Motor neuron (in vitro differentiated cells): ENCODE measurements at places on chromosomes 7 and 10.

DNA sequence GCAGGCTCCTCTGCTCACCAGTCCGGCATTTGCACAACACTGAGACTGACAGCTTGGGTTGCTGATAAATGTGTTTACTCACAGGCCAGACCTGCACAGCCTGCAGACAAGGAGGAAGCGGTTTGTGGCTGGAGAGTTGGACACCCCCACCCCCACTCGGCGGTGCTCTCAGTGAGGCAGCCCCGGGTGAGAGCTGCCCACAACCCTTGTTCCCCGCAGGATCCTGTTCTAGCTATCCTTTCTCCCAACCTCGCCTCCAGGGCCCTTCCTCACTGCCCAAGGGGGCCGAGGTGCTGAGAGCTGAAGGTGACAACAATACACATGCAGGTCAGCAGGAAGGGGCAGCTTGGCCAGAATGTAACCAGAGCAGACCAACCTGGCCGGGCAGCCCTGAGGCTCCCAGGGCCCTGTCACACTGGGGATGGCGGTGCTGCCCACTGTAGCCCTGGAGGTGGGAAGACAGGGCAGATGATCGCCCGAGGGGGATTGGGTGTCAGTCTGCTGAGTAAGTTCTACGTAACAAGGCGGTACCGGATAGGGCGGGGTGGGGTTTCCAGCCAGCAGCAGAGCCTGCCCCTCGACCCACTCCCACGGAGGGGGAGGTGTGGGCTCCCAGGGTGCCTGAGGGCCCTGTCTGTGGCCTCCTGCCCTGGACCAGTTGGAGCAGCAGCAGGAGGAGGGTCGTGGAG is 2.1 kb upstream of the ADAM8 start:
- ATAC-seq, result peak; percentile 83

- ATAC-seq, result no peak
Observed at GRCh38 chr10:49183596-49184542, 4.3 kb downstream of the TMEM273 start.

DNA sequence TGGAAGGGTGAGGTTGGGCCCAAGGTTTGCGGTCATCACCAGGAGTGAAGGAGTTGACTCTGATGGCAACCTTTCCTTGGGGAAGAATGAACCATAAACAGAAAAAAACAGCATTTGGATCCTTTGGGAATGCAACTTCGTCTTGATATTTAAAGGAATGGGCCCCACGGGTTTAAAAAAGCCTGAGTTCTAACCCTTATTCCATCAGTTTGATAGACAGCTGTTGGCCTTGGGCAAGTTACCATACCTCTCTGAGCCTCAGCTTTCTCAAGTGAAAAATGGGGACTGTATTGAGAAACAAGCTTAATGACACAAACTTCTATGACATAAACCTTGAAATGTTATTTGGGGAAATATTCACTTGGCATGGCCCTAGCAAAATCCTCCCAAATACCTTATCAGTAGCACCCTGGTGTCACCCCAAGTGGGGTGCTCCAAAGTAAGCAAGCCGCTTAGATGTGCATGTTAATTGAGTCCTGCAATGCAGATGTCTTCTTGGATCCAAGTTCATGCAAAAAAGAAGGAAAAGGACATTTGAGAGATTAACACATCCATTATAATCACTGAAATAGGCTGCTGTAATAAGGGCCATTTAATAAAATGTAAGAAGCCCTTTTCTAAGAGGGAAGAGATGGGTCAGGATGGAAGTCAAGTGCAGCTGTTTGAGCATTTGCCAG is 13.8 kb downstream of the MXI1 start:
- ATAC-seq, result no peak

- no peak for ATAC-seq
Observed at GRCh38 chr10:7585228-7585627, 81.5 kb downstream of the ITIH5 start.

- peak; percentile 17 for ATAC-seq
Observed at GRCh38 chr10:125991392-125991791, 95.0 kb downstream of the FANK1 start.

- no peak for ATAC-seq
Observed at GRCh38 chr10:55476129-55476528, 675.1 kb upstream of the PCDH15 start.

DNA sequence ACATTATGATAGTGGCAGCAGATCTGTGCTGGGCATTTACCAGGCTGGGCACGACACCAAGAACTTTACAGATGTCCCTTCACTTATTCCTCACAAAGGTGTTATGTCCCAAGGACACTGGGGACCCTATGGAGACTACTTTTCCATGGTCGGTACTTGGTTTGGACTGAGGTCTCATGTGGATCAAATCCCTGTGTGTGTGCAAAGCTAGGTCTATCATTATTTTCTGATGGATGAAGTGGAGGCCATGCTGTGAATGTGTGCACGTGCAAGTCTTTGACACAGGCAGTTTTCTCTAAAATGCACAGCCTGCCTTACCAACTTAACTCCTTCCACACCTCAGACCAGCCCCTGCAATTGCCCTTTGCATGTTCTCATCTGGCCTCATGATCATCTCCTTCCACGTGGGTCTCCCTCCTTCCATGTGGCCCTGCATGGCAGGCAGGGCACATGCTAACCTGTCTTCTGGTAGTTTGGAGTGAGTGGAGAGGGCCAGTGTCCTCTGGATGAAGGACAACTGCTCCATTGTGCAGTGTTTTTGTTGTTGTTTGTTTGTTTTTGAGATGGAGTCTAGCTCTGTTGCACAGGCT is 16.0 kb upstream of the ZNF273 start:
- no peak for ATAC-seq

GRCh38 chr10:71068861-71069271 is 143.5 kb upstream of the UNC5B start:
- ATAC-seq, result no peak

DNA sequence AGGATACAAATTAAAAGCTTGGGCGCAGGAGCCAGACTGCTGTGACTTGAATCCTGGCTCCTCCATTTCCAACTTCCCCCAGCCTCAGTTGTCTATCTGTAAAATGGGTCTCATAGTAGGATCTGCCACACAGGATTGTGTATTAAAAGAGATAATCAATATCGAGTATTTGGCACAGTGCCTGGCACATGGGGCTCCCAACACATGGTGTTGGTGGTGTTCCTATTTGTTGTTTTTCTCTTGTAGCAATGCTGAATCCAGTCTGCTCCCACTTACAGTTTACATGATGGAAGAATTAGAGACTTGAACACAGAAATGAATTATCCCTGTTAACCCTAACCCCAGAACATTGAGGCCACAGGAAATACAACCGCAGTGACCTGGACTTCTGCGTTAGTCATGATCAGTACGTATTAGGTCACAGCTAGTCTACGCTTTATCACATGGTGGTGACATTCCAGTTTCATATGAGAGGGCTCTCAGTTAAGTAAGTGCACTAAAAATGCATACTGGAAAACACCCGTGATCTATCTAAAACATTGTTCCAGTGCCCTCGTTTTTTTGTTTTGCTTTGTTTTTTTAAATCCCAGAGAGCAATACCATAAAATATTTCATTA is 169.5 kb upstream of the KLF14 start:
- peak; percentile 68 for ATAC-seq

GRCh38 chr10:92544296-92544695 is 29.6 kb downstream of the IDE start:
- ATAC-seq, result no peak

GRCh38 chr10:7111561-7111960 is 299.3 kb downstream of the SFMBT2 start:
- peak; percentile 17 for ATAC-seq

- ATAC-seq, result no peak
Observed at GRCh38 chr7:149616898-149617297, 119.3 kb upstream of the ZNF746 start.

DNA sequence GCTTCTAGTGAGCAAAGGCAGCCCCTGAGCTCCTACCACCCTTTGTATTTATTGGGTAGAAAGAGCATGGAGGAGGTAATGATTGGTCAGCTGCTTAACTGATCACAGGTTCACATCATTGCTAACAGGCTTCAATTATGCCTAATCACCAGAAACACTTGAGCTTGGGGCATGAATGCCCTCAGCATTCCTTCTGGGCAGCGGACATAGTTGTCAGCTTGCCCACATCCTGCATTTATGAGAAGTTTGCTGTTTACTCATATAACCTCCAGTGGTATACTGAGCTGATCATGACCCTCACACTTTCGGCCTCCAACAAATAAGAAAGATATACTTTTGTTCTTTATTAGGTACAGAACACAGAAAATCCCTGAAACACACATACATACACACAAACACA is 140.3 kb upstream of the ODAD2 start:
- no peak for ATAC-seq
